ENCODE measurements at places on chromosomes 16 and 17.
A peak's percentile ranks its signal among the peaks of the same experiment; 100 is the strongest.

- no peak for DNase-seq
These were observed 180.2 kb downstream of the MSI2 start for GRCh38 chr17:57436565-57436964.

DNA sequence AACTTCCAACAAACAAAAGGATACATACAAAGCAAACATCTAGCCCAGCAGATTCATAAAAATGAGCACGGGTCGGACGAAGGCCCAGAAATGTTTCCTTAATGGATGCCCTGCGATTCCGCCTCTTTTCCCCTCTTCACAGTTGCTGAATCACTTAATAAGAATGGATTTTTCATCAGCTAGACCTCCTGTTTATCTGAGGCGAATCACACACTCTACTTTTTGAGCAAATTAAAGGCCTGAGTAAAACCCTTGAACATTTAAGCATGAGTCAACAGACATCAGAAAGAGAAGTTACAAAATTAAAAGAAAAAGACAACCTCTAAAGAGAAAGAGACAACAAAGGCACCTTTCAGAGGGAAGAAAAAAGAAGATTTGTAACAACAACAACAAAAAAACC is 44.7 kb downstream of the HS3ST3A1 start:
- DNase-seq: no peak

DNA sequence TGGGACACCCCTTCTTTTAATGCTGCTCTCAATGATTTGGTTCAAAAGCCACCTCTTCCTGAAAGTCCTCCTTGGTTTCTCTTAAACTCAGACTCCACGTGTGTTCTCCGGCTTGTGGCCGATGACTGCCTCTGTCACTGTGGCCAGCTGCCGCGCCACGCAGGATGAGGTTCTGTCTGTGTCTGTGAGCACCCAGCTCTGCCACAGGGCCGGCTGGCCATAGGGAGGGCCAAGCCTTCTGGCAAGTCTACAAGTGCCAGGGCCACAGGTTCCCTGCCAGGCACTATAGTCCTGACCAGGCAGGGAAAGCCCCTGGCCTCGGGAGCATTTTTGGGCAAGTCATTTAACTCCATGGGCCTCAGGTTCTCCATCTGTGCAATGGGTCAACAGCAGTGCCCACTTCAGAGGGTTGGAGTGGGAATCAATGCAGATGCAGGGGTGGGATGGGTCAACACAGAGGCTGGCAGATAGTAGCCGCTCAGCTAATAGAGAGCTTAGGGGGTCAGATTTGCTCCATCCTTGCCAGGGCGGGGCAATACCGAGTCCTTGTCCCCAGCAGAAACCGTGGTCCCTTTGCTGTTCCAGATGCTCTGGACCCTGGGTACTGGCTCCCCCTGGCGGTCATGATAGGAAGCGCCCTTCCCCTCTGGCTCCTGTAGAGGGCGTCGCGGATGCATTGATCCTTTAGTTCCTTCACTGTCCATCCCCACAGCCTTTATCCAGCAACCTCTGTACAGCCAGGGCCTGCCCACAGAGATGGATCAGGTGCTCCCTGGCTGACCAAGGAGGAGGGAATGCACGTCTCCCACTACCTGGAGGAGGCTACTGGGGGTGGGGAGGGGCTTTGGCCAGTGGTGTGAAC is 19.3 kb upstream of the ADGRG3 start:
- DNase-seq: peak; percentile 87

GRCh38 chr17:20228410-20228809 is 219.3 kb downstream of the SPECC1 start:
- DNase-seq: no peak

DNA sequence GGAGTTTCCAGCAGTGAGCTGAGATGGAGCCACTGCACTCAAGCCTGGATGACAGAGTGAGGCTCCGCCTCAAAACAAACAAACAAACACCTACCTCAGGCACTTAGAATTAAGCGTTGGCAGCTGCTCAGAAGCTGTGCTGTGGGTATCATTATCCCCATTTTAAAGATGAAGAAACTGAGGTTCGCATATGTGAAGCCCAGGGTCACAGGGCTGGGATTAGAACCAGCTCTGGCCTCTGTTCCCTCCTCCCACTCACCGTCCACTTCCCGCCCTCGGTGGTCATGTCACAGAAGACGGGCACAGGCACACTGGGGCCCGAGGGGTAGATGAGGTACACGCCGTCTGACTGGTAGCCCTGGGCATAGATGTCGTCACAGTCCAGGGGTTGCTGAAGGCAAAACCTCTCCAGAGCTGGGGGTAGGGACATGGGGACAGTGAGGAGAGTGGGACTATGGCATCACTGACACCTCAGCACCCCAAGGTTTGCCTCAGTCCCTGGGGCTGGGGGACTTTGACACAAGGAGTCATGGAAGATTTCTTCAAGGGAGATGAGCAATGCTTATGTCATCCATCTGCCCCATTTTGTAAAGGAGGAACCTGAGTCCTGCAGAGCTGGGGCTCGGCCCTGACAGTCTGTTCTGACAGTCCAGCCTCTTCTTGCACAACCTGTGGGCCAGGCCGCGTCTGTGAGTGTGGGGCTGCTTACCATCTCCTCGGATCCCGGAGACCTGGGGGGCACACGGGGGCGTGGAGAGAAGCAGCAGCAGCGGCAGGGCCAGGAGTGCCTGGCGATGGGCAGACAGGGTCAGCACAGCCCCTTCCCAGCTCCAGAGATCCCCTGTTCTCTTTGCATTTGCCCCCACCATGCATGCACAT is 700 bp downstream of the MFAP4 start:
- no peak for DNase-seq

GRCh38 chr16:1723450-1724147 is 17.6 kb downstream of the MAPK8IP3 start:
- DNase-seq: no peak

DNA sequence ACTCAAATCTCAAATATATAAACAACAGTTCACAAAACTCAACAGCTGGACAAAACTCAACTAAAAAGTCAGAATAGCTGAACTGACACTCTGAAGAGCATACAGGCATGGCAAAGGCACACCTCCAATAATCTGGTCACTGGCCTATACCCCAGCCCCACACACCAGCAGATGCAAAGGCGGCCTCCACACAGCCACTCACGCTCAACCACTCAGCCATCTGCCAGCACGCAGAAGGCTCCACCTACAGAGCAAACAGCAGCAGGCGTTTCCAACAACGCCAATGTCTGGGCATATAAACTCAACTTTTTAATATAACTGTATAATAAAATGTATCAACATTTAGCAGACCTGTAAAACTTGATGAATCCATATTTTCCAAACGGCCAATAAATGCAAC is 17.2 kb downstream of the USP7 start:
- no peak for DNase-seq

GRCh38 chr16:25110387-25110947 is 1.1 kb upstream of the LCMT1 start:
- DNase-seq: no peak

DNA sequence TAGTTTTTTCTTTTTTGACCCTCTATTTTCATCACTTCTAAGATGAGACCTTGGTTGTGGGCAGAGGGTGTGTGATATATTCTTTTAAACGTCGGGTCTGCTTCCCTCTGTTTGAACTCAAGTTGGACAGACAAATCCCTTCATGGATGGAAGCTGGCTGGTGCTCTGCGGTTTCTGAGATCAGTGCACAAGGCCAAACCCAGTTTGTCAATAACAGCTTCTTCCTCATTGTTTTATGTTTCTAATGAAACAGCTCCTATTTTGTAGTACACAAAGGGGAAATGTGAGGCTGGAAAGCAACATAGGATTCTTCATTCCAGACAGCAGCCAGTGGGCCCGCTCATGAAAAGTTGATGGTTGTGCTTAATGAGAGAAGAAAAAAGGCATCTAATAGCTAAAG is 159.6 kb downstream of the PRKCA start:
- no peak for DNase-seq

- no peak for DNase-seq
These were observed 15.3 kb downstream of the LCMT1 start for GRCh38 chr16:25126820-25127232.

DNA sequence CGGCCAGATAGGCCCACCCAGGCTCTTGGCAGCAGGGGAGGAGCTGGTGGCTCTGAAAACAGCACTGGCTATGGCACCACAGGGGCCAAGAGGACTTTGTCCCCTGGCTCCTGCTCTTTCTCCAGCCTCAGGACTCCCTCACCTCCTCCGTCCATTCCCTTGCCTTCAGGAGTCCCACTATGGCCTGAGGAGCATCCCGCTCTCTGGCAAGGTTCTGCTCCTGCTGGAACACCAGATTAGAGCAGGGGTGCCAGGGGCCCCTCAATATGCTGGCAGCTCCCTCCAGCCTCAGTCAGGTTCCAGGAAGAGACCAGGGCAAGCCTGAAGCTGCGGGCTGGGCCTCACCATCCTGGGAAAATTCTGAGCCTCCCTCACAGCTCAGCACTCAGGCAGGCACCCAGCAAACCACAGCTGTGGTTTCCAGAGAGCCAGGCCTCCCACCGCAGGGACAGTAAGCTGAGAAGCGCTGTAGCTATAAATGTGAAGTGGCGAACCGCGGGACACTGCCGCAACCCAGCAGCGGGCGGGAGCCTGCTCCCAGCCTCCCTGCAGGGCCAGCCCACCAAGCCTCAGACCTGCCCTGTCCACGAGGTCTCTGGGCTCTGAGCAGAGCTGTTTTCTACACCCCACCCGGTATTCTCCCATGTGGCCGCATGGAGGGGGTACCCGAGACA is 25.7 kb downstream of the C17orf100 start:
- no peak for DNase-seq

DNA sequence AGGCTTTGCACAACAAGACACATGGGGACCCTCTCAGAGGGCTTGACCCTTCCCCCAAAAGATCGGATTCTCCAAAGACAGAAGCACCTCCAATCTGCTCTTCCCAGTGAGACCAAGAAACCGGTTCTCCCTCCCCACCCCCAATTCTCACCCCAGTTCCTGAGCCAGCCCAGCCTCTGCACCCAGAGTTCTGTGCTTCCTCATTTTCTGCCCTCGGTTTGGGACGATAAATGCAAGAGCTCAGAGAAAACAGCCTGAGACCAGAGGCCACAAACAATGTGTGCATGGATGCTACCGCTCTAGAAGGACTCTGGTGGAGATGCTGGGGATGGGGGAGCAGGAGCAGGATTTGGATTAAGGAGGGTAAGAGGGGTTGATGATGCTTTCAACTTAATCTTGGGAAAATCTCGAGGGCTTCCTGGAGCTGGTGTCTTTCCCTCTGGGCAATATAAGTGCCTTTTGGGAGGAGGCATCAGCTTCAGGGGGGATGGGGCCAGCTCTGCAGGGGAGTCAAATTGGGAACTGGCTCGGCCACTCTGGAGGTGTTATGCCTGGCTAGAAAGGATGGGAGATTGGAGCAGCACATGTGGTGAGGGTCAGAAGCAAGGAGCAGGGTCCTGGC is 6.0 kb downstream of the KRT15 start:
- DNase-seq: no peak

GRCh38 chr17:49915670-49916069 is 53.3 kb upstream of the DLX4 start:
- no peak for DNase-seq

DNA sequence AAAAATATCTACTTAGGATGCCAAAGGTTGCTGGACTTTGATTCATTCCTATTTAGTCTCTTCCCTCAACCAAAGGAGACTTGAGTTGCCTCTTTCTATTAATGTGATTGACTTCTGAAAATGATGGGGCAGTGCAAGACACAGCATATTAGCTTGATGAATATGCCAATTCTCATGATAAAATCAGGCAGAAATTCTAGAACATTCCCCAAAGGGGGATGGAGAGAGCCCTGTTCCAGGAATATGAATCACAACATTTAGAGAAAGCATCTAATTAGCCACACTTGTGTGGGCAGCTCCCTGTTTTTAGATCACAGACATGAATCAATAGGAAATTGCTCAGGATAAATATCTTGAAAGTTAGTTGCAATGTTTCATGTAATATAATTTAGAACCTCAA is 584.0 kb upstream of the CDH8 start:
- no peak for DNase-seq

DNA sequence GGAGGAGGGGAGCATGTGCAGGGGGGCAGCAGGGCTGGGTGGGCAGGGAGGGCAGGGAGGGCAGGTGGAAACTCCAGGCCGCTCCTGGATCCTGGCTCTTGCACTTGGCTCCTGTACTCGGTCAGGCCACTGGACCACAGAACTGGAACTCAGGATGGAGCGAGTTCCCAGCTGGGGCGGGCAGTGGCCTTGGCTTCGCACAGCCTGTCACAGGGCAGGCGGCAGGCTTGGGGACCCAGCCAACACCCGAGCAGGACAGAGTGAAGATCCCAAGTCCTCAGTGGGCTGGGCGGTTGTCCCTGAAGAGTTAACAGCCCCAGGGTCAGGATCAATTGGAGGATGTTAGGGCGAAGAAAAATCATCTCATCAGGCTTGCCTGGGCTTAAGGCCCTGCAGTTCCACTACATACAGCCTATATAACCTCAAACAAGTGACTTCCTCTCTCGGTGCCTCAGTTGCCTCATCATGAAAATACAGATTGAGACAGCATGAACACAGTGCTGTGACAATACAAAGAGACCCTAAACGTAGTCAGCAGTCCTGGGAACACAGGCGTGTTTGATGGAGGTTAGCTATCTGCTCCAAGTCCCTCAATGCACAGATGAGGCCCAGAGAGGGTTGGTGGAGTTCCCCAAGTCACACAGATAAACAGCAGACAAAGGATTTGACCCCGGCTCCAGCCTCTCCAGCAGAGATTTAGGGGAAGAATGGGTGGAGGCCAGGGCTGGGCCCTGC is 21.9 kb downstream of the ZNF423 start:
- no peak for DNase-seq

DNA sequence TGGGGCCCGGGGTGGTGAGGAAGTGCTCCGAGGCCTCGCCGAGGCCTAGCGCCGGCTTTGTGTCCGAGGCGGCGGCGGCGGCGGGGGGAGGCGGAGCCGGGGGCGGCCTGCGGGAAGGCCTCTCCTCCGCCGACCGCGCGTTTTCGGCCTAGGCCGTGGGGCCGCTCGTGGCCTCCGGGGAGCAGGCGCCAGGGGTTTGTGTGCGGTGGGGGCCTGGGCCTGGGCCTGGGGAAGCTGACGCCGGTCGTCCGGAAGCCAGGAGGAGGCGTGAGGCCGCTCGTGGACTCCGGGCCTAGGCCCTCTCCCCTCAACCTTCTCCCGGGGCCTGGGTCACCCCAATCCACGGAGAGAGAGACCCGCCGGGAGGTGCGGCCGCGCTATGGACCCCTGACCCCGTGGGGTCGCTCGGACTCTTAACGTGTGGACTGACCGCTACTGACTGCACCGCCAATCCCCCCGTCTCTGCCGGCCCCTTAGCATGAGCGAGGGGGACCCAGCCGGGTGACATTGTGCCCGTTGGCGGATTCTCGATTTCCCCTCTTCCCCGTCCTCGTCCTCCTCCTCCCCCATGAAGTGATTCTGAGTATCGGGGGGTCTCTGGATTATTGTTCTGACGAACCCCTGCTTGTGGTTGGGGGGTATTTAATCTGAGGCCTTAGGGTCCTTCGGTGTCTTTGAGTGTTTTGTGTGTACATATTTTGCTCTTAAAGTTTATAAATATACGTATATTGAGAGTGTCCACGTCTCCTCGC is 660 bp downstream of the RBBP6 start:
- DNase-seq: no peak

DNA sequence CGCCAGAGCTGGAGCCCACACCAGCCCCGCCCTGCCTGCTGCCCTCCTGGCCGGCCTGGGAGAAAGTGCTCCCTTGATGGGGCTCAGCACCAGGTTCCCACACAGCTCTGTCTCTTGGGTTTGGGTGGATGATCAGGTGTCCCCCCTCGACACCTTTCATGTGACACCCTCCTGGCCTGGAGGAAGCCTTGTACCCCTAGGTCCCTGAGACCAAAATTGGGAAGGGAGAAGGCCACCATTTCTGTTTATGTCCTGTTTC is 19.4 kb upstream of the PLLP start:
- DNase-seq: no peak
